CD4-positive, alpha-beta T cell treated with Interferon gamma for 1 hour (primary cell): ENCODE measurements at places on chromosomes 2 and 18.

- DNase-seq, result no peak
Measured at GRCh38 chr2:88903749-88904353, 212.4 kb downstream of the RPIA start.

- DNase-seq, result no peak
Measured at GRCh38 chr2:64296140-64296480, 151.9 kb upstream of the PELI1 start.

- peak; percentile 78 for DNase-seq
Measured at GRCh38 chr2:29000481-29000880, 19.4 kb downstream of the TOGARAM2 start.

DNA sequence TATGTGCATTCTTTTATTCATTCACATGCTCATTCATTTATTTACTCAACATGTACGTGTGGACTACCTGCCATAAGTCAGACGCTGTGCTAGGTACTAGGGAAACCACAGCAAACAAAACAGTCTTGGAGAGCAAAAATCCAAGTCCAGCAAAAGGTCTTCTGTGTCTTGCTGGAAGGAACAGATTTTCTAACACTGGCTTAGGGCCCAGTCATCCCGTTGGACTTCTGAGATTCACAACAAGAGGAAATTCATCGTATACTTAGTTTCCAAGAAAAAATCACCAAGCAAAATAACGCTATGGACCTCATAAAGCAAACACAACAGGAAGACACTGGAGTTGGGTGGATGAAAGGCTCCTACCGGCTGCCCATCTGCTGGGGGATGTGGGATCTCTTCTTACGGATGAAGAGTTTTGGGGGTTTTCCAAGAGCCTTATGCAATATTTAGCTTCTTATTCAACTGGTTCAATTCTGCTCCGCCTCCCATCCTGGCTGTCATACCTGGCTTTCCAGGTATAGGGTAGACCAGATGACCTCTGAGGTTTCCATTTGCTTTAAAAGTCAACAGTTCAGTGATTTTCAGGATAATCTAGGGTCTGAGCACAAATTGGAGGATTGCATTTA is 262.7 kb downstream of the HAUS1 start:
- no peak for DNase-seq

DNA sequence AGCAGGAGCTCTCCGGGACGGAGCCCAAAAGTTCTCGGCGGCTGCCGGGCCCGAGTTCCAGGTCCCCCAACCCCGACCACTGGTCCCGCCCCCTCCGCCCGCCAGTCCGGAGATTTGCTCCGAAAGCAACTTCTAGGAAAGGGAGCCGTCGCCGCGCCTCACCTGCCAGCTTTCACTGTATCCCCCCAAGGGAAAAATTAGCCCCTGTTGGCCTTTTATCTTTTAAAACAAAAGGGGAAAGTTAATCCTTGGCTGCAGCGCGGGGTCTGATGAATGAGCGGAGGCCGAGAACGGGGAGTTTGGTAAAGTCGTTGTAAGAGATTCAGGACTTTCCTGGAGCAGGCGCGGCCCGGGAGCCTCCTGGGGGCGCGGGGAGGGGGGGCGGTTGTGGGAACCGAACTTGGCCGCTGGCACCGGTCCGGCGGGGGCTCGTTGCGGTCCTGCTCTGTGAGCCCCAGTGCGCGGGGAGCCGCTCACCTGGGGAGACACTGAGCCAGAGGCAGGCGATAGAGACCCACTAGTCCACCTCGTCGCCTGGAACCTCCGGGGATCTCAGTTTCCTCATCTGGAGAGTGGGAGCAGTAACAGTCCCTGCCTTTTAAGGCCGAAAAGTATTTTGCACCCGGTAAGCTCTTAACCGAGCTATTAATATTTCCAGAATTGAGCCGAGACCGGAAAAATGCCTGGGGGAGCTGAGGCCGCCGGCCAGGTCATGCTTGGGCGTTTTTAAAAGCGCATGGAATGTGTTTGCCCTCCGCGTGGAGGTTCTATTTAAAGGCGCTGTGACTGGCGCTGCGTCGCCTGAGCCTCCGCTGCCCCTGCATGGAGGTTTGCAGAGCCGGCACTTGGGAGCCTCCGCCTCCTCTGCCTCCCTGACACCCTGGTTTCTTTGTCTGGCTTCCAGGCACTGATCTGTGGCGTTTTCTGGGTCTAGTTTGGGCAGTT is 1.1 kb downstream of the EFHD1 start:
- DNase-seq, result no peak
